ENCODE measurements at places on chromosomes 4 and X.

- peak; percentile 31 for DNase-seq
Measured at GRCh38 chrX:40266490-40267333, 169.0 kb upstream of the BCOR start.

DNA sequence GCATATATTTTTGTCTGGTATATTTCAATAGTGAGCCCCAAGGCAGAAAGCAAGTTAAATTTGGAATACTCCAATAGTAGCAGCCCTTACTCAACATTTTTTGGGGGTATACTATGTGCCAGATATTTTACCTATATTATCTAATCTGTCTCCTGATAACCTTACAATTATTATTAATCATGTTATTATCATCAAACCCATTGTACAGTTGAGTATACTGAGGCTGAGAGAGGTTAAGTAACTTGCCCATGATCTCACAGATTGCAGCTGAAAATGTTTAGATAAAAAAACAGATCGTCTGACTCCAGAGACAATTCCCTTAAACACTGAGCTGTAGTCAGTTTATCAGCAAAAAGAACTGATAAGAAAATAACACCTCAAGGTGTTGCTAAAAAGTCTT, 6.5 kb upstream of the RBBP7 start:
- no peak for DNase-seq

GRCh38 chrX:17442898-17443297, 67.9 kb downstream of the NHS start:
- no peak for DNase-seq

DNA sequence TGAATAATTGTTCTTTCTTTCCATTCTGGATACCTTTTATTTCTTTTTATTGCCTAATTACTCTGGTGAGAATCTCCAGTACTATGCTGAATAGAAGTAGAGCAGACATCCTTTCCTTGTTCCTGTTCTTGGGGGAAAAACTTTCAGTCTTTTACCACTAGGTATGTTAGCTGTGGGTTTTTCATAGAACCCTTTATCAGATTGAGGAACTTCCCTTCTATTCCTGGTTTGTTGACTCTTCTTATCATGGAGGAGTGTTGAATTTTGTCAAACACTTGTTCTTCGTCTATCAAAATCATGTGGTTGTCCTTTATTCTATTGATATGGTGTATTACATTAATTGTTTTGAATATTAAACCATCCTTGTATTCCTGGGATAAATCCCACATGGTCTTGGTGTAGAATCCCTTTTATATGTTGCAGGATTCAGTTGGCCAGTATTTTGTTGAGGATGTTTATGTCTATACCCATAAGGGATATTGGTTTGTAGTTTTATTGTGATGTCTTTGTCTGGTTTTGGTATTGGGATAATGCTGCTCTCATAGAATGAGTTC, 23.6 kb downstream of the SH3BP2 start:
- no peak for DNase-seq

DNA sequence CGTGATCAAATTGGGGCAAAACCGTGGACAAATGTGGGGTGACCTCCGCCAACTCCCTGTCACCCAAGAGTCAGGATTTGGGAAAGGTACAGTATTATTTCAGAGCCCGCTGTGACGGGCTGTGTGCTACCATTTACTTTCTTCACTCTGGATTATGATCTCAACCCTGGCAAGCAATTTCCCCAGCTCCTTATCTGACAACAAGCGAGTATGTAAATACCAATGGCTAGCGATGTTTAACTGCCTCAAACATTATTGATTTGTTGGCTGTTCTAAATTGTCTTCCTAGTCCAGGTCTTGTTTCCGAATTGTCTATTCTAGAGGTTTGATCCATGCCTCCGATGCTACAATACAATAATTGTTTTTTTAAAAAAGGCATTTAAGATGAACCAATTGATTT, 17.7 kb upstream of the PITX2 start:
- DNase-seq, result no peak

DNA sequence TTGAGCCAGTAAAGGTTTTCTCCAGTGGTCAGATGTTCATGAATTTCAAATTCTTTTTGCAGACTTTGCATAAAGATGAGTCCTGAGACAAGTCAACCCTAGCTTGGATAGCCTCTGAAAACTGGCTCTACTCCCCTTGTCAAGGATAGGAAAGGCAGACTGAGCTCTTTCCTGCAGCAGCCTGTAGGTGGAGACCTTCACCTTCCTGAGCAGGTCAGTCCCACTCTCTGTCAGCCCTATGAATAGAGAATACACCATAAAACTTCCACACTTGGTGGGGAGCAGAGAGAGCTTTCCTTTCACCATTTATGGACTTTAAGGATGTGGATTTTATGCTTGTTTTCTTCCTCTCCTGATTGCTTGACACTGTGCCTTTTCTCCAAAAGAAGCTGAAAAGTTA, 41.9 kb downstream of the PCDH19 start:
- no peak for DNase-seq

DNA sequence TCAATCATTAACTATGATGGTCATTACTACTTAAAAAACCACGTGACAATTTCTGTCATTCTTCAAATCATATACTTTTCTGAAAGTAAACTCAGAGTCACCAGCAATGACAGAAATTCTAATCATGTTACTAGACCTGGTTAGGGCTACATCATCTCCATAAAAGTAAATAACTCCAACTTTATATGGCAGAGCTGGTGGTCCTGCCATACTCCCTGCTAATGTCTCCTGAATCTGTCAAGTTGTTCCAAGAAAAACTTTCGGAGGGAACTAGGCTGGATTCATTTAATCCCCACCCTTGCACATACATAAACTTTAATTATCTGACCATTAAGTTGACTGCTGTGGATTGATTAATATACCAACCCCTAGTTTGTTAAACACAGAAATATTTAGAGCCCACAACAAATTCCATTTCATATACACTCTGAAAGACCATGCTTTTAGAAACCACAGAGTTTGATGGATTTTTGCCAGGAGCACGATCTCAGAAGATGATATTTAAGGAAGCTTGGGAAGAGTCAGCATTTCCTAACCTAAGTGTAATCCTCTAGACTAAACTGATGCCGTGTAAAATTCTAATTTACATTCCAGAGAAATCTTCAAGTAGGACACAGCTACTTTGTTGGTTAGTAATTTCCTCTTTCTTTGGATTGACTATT, 577.0 kb downstream of the FAT4 start:
- no peak for DNase-seq

DNA sequence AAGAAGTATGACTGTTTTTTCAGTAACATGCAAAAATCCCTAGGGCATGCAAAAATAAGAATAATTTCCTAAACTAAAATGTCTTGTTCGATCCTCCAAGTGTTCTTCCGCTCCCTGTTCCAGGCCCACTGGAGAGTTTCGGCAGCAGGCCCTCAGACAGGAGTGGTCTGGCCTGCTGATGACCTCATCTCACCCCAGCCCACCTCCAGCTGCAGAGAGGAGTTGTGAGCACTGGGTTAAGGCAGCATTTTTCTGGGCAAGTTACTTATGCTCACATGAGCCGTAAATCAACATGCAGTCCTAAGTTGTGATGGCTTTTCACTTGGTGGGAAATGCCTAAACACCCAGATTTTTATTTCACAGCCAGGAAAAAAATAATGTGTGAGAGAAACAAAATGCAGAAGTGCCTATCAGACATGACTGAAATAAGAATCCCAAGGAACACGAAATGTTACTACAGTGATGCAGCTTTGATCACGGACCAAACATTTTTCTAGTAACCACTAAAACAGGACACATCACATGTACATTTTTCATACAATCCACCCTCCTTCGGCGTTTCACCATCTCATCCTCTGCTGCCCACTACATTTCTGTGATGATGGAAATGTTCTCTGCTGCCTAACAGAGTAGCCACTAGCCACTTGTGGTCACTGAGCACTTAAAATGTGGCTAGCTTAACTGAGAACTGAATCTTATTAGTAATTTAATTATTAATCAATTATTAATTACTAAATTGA, 153.3 kb upstream of the TBL1X start:
- no peak for DNase-seq

DNA sequence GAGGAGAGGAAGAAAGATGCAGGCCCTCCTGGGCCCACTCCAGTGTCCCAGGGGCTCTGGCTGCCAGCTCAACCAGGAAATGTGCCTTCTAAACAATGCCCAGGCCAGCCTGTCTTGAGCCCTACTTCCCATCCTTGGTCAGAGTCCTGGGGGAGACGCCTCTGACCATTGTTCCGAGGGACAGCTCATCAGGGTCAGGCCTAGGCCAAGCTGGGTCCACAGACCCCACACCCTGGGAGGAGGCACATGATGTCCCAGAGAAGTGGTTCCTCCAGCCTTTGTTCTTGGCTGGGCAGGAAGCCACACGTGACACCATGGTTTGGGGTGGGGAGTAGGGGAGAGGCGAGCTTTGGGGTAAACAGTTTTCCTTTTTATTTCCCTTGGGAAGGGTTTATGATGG, 102.5 kb downstream of the EFNB1 start:
- no peak for DNase-seq

DNA sequence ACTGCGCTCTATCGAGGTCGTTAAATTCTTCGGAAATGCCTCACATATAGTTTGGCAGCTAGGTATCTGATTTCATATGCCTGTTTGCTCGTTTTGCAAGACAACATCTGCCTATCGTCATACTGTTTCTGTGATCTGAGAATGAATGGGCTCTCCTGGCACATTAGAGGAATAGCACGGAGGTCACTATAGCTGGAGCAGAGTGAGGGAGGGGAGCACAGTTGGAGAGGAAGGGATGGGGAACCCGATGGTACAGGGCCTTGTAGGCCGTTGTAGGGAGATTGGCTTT, 552 bp downstream of the IKBKG start:
- no peak for DNase-seq

DNA sequence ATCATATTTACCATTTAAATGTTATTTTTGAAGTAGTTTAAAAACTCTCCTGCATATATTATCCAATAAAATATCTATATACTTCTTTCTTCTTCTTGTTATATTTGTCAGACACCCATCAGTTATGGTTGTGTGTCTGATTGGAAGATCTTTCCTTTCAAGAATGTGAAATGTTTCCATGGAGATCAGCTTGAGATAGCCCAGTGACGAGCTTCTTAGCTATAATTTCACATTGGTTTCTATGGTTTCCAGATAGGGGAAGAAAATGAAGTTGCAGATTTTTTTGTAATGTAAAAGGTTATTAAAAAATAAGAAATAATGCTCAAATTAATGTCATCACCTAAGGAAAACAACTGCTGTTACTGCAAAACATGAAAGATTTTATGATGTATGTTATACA, 189.0 kb downstream of the COX7B2 start:
- no peak for DNase-seq

Measured in activated CD4-positive, alpha-beta T cell treated with anti-CD3 and anti-CD28 coated beads for 24 hours (primary cell).